ENCODE measurements at places on chromosomes 5 and 9. TPM values are rescaled to one million over a fixed set of nuclear protein-coding genes. Genes with fewer than 3 reads are reported as not detected.

The GPX3 gene
- polyA plus RNA-seq: 271 TPM

DNA sequence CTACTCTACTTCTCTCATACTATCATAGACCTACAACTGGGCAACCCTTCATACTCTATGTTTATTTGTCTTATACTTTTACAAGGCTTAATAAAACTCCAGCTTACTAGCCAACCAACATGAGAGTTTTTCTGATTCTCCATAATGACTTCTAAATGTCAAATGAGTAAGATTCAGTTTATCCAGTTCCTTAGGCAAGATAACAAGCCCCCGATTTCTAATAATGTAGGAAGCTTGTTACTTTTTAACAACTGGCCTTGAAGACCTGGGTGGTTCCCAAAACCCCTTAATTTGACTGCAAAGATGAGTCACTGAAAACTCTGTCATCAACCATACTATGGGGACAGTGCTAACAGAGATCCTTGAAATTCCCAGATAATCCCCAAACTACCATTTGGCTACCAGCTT is 294.6 kb upstream of the ACTBL2 start:
- H3K27me3 ChIP-seq: no peaks in the 10 kb centered on the region
- no peak overlapping the region for H3K27ac ChIP-seq
- DNase-seq: no peak

GRCh38 chr9:92590377-92590776 is 54.6 kb upstream of the ECM2 start:
- no peak overlapping the region for H3K4me3 ChIP-seq
- H3K4me1 ChIP-seq: no peaks in the 10 kb centered on the region
- H3K27ac ChIP-seq: no peak overlapping the region
- no peaks in the 10 kb centered on the region for H3K36me3 ChIP-seq
- DNase-seq: no peak

- no peaks in the 10 kb centered on the region for H3K4me1 ChIP-seq
- H3K36me3 ChIP-seq: no peaks in the 10 kb centered on the region
- H3K27me3 ChIP-seq: no peaks in the 10 kb centered on the region
- DNase-seq: no peak
These were observed 40.4 kb downstream of the GLIS3 start for GRCh38 chr9:4259489-4259888.

The ARHGEF39 gene
- 2.0 TPM for polyA plus RNA-seq
